ENCODE measurements at places on chromosomes 4 and X. TPM values are rescaled to one million over a fixed set of nuclear protein-coding genes. Genes with fewer than 3 reads are reported as not detected.

GRCh38 chr4:39855909-39856512 is 121.7 kb downstream of the PDS5A start:
- no peak overlapping the region for H3K4me3 ChIP-seq
- H3K4me1 ChIP-seq, result no peaks in the 10 kb centered on the region
- no peak overlapping the region for H3K27ac ChIP-seq
- H3K36me3 ChIP-seq, result peaks cover 74% of the 10 kb centered on the region
- H3K27me3 ChIP-seq, result no peaks in the 10 kb centered on the region
- no peak for DNase-seq

The ELF4 gene
- 7.7 TPM for polyA plus RNA-seq

The ARHGAP4 gene
- polyA plus RNA-seq, result 2.2 TPM

- no peaks in the 10 kb centered on the region for H3K36me3 ChIP-seq
- H3K27me3 ChIP-seq, result no peaks in the 10 kb centered on the region
- no peak overlapping the region for H3K4me3 ChIP-seq
- no peak overlapping the region for H3K27ac ChIP-seq
Measured at GRCh38 chr4:109032671-109033070, 269.8 kb downstream of the COL25A1 start.

DNA sequence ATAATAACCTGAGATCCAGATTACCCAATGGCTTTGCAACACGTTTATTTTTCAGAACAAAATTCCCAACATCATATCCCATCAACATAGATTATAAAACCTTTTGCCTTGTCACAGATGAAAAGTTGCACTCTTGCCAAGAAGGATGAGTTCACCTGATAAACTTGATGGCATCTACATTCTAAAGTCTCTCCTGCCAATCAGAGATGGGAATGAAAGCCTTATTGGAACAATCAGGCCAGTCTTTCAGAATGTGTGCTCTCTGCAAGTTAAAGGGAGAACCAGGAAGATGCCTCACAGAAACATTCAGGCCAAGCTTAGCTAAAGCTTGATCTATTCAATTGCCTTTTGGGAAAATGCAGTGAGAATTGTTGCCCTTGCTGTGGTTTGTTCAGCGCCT is 1.3 kb downstream of the LPAR4 start:
- H3K27ac ChIP-seq, result no peak overlapping the region
- no peaks in the 10 kb centered on the region for H3K4me1 ChIP-seq
- peaks cover 7% of the 10 kb centered on the region for H3K27me3 ChIP-seq

GRCh38 chr4:14925471-14925870 is 76.8 kb upstream of the CPEB2 start:
- no peak for DNase-seq
- H3K27ac ChIP-seq, result no peak overlapping the region
- H3K27me3 ChIP-seq, result no peaks in the 10 kb centered on the region
- H3K36me3 ChIP-seq, result no peaks in the 10 kb centered on the region
- no peaks in the 10 kb centered on the region for H3K4me1 ChIP-seq

The ADAD1 gene
- polyA plus RNA-seq, result not detected

The SH3D19 gene
- polyA plus RNA-seq, result 9.6 TPM

DNA sequence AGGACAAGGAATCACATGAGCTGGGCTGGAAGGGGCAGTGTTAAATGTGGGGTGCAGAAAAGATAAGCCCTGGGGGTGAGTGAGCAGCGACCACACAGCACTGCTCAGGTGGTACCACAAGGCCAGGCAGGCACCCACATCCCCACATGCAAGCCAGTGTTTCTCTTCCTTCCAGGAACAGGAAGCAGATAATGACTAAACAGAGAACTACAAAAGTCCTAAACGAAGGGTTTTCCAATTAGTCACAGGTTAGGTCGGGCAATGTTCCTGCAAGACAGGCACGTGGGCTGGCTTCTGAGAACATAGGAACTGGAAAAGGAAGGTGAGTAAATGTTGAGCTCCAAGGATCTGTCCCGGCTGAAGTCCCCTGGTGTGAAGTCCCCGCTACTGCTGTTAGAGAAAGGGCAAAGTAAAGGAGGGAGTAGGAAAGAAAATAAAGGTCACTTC is 19.5 kb downstream of the RELL1 start:
- no peak for DNase-seq
- peaks cover 24% of the 10 kb centered on the region for H3K4me1 ChIP-seq
- H3K27me3 ChIP-seq, result no peaks in the 10 kb centered on the region
- H3K36me3 ChIP-seq, result no peaks in the 10 kb centered on the region

Data from SK-N-SH (cell line).